ENCODE measurements at places on chromosomes 11 and 22.
A peak's percentile ranks its signal among the peaks of the same experiment; 100 is the strongest.

GRCh38 chr11:44120169-44120568 lies 24.7 kb downstream of the EXT2 start:
- no peaks in the 10 kb centered on the region for H3K27me3 ChIP-seq
- no peak overlapping the region for H3K4me3 ChIP-seq
- DNase-seq: no peak
- H3K36me3 ChIP-seq: peaks cover 30% of the 10 kb centered on the region
- H3K4me1 ChIP-seq: no peaks in the 10 kb centered on the region

DNA sequence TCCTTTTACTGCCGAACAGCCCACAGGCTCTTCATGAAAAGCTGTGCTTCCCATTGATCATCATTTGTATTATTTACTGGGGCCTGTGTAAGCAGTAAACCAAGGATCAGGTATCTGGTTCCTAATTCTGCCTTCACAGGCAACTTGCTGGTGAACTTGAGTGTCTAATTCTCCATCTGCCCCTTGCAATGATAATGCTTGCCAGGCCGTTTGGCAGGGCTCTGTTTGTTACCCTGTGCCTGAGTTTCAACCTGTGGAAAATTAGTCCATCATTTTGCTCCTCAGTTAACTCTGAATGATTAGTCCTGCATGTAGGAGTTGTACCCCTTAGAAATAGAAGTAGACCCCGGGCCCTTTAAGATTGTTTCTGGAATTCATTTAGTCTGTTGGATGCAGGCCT lies 298.4 kb upstream of the CADM1 start:
- no peaks in the 10 kb centered on the region for H3K36me3 ChIP-seq
- no peak for DNase-seq
- H3K4me3 ChIP-seq: no peak overlapping the region
- no peak overlapping the region for H3K27ac ChIP-seq
- no peaks in the 10 kb centered on the region for H3K4me1 ChIP-seq
- no peaks in the 10 kb centered on the region for H3K27me3 ChIP-seq

DNA sequence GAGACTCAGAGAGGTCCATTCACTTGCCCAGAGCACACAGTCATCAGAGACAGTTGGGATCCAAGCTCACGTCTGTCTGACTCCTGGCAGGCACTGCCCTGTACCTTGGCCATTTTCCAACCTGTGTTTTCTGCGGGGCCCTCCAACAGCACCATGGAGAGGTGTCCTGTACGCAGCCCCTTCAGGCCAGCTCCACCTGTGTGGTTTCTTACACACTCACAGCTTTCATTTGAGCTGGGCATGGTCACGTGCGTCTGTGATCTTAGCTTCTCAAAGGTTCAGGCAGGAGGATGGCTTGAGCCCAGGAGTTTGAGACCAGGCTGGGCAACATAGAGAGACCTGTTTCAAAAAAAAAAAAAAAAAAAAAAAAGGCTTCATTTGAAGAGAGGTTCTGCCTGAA lies 24.4 kb downstream of the TOM1 start:
- no peaks in the 10 kb centered on the region for H3K27me3 ChIP-seq
- H3K36me3 ChIP-seq: peaks cover 83% of the 10 kb centered on the region
- H3K4me1 ChIP-seq: peaks cover 2% of the 10 kb centered on the region
- no peak overlapping the region for H3K27ac ChIP-seq
- no peak for DNase-seq

DNA sequence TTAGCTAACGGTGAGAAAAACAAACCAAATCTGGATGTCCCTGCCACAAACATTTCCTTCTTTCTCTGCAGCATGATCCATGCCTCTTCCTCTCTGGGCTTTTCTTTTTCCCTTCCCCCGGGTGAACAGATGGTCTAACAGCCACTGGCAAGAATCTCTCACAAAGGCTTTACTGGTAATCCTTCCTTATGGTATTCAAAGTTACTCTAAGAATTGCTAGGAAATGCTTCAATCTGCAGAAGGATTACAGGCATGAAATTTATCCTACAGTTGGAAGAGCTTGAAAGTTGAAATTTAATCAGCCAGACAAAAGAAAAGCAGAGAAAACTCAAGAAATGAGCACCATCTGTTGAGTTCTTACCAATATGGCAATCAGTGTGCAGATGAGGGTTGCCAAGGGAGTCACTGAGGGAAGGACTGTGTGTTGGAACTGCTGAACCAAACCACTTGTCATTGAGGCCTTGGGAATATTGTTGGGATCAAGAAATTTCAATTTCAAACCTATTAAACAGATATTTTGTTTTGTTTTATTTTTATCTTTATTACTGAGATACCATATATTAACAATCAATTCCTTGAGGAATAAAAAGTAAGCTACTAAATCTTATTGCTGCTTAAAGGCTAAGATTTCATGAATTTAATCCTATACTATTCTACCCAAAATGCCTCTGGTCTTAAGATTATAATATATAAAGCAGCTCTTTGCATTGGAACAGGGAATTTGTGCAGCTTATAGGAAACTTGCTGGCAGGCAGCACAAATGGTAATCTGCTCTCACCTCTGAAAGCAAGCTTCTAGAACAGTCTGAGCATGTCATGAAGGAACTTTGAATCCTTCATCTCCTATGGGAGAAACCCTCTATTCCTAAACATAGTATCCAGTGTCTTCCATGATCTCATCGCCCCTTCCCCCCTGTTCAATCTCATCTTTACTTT lies 29.7 kb upstream of the NDUFC2 start:
- H3K27me3 ChIP-seq: no peaks in the 10 kb centered on the region
- peaks cover 3% of the 10 kb centered on the region for H3K36me3 ChIP-seq
- no peak overlapping the region for H3K27ac ChIP-seq
- no peak for DNase-seq
- H3K4me3 ChIP-seq: no peak overlapping the region
- no peaks in the 10 kb centered on the region for H3K4me1 ChIP-seq

DNA sequence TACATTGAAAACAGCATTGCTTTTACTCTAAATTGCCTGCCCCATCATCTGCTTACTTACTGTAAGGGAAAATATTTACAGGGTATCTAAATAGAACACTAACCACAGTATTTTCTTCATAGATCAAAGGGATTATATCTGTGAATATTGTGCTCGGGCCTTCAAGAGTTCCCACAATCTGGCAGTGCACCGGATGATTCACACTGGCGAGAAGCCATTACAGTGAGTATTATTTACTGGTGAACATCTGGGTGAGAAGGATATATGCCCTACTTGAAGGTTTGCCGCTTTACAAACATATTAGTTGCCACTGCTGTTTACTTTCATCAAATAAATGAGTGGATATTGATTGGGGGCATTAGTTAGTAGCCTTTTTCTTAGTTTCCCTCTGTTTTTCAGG lies 5.9 kb upstream of the CNTF start:
- no peaks in the 10 kb centered on the region for H3K4me1 ChIP-seq
- H3K4me3 ChIP-seq: no peak overlapping the region

DNA sequence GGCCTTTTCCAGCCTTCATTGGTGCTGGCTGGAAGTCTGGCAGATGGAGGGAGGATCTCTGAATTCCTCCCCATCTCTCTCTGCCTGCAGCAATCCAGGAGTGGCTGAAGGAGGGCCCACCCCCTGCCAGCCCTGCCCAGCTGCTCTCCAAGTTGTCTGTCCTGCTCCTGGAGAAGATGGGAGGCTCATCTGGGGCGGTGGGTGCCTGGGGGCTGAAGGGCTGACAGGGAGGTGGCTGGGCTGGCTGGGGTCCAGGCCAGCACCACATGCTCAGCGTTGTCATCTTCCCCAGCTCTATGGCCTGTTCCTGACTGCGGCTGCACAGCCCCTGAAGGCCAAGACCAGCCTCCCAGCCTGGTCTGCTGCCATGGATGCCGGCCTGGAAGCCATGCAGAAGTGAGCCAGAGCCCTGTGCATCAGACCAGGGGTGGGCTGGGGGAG lies 12.2 kb downstream of the TKFC start:
- DNase-seq: no peak
- no peaks in the 10 kb centered on the region for H3K4me1 ChIP-seq
- no peaks in the 10 kb centered on the region for H3K27me3 ChIP-seq
- no peak overlapping the region for H3K4me3 ChIP-seq
- H3K27ac ChIP-seq: no peak overlapping the region

DNA sequence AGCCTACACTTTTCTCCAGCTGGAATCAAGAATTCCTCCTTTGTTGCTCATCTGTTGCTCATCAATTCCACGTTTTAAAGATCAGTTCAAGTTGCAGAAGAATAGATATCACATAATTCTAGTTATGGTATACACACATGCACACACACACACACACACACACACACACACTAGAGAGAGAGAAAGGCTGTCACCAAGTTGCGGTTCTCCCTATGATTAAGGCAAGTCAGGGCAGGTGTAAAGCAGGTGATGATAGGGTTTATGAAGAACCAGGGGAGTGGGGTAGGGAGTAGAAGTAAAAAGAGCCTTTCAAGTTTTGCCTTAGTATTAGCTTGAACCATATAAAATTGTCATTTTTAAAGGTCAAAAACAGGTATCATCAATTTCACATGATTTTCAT lies 31.7 kb upstream of the TMPRSS4 start:
- H3K4me1 ChIP-seq: peaks cover 75% of the 10 kb centered on the region
- no peaks in the 10 kb centered on the region for H3K36me3 ChIP-seq
- DNase-seq: no peak
- H3K4me3 ChIP-seq: no peak overlapping the region
- H3K27me3 ChIP-seq: no peaks in the 10 kb centered on the region

DNA sequence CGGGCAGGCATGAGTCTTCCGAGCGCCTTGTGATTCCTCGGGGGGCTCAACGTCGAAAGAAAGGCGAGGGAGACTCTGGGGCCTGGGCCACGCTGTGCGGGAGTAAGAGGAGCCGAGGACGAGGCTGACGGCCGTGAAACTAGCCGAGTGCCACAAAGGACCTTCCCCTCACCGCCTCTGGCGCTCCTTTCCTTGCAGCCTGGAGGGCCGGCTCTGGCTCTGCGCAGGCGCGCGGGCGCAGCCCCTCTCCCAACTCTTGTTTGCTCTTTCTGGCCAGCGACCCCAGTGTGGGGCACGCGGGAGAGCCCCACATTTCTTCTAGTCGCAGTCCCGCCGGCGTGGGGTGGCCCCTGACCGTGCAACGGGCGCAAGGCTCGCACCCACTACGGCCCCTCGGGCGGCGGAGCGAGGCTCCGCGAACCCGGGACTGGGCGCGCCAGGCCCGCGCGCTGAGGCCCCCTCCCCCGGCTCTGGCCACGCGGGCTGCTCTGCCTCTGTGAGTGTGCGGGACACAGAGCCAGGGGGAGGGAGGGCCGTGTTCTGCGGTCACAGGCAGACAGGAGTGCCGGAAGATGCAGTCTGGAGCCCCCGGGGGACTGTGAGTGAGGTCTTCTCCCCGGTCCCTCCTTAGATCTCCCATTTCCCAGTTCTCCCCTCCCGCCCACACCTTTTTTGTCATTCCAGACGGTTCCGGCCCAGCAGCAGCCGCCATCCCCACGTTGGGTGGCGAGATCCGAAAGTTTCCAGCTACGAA lies 1.0 kb upstream of the TOB2 start:
- H3K27ac ChIP-seq: peak overlapping the region; percentile 95
- no peaks in the 10 kb centered on the region for H3K36me3 ChIP-seq
- no peaks in the 10 kb centered on the region for H3K27me3 ChIP-seq
- peak; percentile 64 for DNase-seq

DNA sequence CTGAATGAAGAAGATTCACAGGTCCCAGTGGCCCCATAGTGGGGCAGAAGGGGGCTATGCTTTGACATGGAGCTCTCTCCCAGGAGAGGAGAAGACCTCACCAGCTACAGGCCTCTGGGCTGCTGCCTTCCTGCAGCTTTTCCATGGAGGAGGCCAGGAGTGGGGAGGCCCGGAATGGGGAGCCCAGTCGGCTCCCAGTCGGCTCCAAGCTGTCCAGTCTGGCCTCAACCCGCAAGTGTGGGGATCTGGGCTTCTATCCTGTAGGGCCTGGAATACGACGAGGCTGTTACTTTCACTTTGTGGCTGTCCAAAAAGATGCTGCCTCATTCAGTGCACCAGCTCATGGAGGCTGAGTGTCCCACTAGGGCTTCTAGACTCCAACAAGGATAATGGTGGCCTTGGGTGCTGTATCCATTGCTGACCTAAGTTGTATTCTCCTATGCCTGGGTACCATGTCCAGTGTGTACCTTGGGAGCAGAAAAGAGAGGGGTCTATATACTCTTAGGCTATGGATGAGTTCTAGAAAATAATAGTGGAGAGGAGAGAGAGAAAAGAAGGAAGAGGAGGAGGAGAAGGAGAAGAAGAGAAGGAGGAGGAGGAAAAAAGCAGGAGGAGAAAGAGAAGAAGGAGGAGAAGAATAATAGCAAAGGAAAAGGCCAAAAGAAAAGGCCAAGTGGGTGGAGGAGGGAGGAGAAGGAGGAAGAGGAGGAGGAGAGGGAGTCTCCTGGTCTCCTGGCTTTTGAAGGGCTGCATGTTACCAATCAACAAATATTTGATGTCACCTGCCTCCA lies 1.1 kb downstream of the MYO18B start:
- no peak overlapping the region for H3K4me3 ChIP-seq
- H3K4me1 ChIP-seq: no peaks in the 10 kb centered on the region
- no peak overlapping the region for H3K27ac ChIP-seq
- H3K36me3 ChIP-seq: no peaks in the 10 kb centered on the region
- H3K27me3 ChIP-seq: no peaks in the 10 kb centered on the region

DNA sequence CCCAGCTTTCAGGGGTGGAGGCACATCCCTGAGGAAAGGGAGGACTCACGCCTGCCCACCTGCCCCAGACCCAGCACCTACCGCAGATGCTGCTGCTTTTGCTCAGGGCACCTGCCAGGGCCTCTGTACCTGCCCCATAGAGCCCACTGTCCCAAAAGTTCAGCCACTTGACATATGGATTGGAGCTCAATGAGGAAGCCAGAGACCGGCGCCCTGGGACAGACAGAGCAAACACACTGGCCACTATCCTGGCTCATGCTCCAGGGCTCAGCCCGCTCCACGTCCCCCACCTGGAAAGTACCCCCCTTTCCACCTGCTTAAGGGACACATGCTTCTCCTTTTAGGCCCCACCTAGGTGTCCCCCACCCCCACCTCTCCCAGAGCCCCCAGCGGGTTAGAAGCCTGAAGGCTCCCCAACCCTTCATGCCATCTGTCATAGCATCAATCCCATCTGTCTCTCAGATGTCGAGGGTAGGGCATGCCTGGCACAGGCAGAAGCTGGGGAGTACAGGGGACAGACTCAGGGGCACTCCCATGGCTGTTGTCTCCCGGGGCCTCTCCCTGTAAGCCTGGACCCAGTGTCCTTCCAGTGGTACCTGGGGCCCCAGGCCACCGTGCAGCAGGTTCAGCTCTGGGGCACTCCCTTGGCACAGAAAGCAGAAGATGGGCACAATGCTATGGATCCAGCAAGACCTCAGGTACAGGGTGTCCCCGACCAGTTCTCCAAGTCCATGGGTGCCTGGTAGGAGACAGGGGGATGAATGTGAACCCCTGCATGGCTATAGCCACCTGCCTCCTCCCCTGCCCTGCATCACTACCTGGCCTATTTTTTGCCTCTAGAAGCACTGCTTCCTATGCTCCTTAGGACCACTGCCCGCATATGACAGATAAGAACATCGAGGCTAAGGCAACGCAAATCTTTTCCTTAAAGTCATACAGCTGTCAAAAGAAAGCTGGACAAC lies 2.2 kb upstream of the P2RX6 start:
- H3K4me1 ChIP-seq: peaks cover 9% of the 10 kb centered on the region
- H3K27me3 ChIP-seq: no peaks in the 10 kb centered on the region
- no peak overlapping the region for H3K27ac ChIP-seq
